ENCODE measurements at places on chromosomes 11 and 22.

DNA sequence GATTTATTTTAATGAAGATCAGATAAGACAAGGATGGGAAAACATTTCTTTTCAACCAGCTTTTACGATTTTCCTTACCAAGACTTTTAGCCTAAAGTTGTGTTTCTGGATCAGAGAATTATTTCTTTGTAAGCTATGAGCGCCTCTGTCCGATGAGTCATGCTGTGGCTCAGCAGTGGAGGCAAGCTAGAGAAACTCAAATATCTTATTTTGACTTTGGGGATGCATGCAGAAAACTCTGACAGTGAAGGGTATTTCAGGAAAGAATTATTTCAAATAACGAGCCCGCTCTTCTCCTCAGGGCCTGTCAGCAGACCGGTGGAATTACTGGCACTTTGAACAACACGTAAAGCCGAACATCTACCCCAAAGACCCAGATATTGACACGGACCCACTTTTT is 77.9 kb upstream of the OR5AK2 start:
- DNase-seq, result no peak

DNA sequence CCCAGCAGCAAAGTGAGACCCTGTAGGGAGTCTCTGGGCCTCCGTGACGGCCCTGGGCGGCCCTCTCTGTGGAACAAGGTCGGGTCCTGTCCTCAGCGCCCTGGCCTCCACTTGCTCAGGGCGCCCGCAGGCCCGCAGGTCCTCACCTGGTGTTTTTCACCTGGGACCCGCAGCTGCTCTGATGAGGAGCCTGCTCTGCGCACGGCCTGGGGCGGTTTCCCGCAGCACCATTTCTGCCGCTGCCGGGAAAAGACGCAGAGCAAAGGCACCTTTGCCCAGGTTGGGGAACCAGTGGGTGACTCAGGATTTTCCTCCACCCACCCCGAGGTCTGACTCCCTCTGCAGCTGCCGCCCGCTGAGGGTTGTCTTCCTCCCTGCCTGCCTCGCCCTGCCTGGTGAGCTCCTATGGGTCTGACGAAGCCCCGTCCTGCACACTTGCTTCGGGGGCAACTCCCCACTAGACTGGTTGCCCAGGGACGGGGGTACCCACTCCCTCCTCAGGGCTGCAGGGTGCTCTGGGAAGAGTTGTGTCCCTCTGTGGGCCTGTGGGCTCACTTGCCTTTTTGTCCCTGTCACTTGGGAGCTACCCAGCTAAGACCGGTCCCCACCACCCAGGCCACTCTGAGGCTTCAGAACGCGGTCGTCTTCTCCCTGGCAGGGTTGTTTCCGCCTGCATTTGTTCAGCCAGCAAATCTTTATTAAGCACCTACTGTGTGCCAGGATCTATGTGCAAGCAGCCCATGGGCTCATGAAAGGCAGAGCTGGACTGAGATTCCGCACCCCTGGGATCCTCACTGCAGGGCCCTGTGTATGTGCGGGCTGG is 89.5 kb downstream of the KCNQ1 start:
- no peak for DNase-seq

GRCh38 chr11:44861849-44862557 is 88.7 kb downstream of the TP53I11 start:
- peak; percentile 24 for DNase-seq

DNA sequence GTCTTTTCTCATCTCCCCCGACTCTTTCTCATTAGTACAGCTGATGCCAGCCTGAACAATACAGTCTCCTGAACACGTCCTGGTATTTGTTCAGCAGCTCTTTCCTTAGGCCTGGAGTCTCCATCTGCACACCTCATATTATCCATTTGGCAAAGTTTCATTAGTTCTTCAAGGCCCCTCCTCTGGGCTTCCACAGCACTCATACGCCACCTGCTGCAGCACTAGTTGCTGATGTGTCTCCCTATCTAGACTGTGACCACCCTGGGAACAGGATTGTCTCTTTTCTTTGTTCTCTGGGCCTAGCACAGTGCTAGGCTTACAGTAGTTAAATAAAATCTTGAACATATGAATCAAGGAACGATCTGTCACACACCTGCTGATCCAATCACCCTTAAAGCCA is 17.2 kb downstream of the DCHS1 start:
- DNase-seq, result no peak

DNA sequence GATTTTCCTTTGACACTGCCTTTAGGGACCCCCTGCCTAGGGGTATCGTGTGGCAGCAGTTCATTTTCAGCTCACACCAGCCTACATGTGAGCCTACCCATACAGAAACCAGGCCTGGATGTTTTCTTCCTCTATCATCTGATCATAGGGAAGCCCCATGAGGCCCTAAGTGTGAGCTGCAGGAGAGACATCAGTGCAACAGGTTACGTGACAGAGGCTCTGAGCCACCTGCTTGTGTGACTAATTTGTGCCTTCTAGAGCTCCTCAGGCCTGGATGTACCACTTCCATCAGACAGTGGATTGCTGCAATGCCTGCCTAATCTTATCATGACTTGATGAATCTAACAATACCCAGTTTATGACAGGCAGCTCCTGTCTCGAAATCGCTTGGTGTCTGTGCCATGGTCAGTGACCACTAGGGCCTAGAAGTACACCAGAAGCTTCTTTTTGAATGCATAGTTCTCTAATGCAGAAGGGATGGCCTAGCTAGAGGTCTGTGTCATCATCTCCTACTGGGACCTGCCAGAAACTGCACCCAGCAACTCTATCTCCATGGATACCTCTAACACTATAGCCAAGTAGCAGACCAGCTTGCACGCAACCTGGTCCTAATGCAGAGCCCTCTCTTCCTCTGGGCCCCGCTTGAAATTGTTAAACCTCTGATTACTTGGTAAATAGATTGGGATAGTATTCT is 109.7 kb upstream of the CLPB start:
- DNase-seq, result no peak

DNA sequence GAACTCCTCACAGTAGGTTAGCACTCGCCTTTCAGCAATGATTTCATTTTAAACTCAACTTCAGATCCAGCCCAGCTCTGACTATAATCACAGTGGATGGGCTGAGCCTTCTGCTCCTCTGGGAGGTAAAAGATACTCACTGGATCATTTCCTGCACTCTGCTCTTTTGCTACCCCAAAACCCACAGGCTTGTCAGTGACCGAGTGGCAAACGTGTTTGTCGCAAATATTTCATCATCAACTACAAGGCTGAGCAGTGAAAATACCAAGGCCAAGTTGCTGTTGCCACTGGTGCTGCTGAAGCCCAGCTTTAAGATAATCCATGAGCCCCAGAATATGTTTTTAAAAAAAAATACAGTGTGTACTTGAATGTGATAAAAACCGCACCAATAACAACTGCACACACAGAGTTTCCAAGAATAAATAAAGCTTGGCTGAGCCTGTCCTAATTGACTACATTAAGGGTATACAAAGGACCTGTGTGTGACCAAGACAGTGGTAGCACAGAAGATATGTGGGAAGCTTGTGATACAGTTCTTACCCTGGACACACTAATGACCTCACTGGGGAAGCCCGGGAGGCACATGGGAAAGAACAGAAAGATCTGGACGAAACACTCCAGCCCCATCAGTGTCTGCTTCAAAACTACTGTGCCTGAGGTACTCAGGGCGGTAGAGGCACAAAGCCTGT is 41.3 kb downstream of the ABTB2 start:
- no peak for DNase-seq

DNA sequence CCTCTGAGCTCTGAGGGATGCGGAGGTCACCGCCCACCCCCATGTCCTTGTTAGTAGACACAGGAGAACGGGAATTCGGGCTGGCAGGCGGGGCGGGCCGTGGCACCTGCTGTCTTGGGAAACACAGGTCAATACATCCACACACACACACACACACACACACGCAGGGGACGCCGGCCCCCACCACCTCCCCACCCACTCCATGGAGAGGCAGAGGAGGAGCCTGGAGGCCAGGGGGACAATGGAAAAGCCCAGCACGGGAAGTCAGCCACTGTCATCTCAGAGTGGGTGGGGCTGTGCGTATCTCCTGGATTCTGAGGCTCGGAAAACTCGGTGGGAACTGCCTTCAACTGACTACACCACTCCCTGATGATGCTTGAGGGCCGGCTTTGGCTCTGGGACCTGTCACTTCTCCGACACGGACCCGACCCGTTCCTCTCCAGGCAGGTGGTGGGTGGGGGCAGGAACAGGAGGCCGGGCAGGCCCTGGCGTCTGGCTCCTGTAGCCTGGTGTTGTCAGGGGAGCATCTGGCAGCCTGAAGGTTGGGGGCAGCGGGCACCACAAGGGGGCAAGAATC is 18.5 kb upstream of the TMEM184B start:
- no peak for DNase-seq

DNA sequence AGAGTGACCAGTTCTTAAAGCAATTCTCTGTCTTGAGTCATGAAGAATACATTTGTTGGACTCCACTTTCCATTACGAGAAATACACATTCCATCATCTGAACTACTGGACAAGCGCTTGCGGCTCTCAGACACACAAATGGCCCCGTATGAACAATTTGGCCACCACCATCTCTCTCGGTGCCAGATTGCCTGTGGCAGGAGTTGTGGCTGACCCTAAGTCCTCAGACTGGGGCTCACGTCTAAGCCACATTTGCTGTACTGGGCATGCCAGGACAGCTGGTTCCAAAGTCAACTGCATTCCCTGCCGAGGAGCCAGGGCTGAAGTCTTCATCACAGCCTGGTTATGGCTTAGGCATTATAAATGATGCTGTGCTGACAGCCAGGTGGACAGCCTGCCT is 227.5 kb downstream of the MIAT start:
- no peak for DNase-seq

DNA sequence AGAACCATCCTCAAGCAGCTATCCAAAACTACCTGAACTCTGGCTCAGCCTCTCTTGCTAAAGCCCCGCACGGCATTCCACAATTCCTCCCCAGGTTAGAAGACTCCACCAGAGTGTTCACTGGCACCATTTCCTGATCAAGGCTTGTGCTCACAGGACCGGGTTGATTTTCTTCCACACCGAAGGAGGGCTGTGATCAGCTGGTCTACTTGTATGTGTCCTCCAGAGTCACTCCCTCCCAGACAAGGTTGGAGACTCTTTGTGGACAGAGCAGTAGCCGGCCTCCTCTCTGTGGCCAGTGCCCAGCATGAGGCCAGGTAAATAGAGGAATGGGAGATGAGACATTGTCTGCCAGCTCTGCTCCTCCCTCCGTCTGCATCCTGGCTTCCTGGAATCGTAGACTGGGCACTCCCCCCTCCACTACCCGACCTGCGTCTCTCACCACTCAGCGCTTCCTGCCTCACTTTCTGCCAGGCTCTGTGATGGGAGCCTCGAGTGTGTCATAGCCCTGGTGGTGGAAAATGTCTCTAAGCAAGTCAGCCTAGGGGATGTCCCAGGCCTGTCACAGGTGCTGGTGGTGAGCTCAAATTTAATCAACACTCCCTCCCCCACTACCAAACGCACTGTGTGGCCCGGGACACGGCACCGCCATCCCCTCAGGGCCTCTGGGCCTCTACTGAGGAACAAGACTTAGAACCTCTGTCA is 12.5 kb upstream of the TMPRSS6 start:
- DNase-seq, result no peak

GRCh38 chr22:47690586-47690985 is 928.1 kb downstream of the TBC1D22A start:
- DNase-seq, result no peak

GRCh38 chr11:69387409-69387885 is 93.5 kb downstream of the MYEOV start:
- DNase-seq, result no peak

- no peak for DNase-seq
Observed at GRCh38 chr11:122816761-122817520, 21.4 kb upstream of the CRTAM start.

- no peak for DNase-seq
Observed at GRCh38 chr11:119248750-119249670, 42.9 kb downstream of the CBL start.

DNA sequence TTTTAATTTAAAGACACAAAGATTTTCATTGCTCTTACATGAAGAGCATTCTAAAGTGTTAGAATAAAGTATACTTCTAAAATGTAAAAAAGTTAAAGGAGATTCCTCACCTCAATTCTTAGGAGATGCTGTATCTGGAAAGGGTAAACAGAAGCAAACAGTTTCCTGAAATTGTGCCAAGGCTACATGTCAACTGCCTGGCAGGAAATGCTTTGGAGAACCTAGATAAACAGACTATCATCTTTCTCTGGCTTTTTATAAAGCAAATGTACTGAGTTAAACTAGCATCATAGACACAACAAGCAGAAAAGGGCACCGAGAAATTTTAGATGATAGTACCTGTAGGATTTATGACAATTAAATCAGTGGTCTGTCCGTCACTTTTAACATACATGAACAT is 24.7 kb upstream of the AKIP1 start:
- DNase-seq, result no peak

DNA sequence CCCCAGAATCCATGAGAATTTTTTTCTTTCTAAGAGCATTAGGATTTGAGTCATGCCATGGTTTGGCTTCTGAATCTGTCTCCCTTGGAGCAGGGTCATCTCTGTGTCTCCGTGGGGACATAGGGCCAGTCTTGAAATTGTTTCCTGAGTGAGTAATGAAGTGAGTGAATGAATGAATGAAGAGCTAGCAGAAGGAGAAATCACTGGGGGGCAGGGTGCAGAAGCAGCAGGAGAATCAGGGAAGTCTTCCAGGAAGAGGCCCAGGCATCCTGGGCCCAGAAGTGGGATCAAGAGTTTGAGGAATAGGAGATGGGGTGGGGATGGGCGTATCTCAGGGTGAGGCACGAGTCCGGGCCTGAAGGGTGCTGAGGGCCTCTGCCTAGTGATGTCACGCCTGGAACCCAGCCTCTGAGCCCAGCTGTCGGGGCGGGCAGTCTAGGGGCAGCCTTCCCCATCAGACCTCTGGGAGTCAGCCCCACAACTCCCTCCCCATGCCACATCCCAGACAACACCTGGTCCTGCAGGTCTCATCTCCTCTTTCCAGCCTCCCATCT is 12.5 kb upstream of the MGAT3 start:
- DNase-seq, result no peak

GRCh38 chr22:32920032-32920628 is 118.6 kb downstream of the TIMP3 start:
- DNase-seq, result peak; percentile 90

DNA sequence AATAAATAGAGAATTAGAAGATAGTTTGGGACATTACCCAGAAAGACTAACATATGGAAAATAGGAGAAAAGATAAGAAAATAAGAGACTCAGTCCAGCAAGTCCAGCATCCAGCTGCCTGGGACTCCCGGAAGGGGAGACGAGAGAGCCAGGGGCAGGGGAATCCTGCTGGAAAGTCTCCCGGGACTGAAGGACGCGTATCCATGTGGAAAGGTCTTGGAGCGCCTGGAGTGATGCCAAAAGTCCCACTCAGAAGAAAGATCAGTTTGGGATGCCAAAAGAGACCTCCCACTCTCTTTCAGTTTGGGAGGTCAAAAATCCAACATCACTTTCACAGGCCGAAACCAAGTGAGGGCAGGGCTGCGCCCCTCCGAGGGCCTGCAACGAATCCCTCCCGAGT is 30.7 kb downstream of the LRFN4 start:
- no peak for DNase-seq

GRCh38 chr22:48090332-48090672 is 1327.9 kb downstream of the TBC1D22A start:
- no peak for DNase-seq

GRCh38 chr11:110098645-110099044 is 5.5 kb downstream of the ZC3H12C start:
- DNase-seq, result no peak

- DNase-seq, result no peak
Observed at GRCh38 chr22:25656724-25657123, 85.3 kb upstream of the MYO18B start.

GRCh38 chr11:94025690-94026394 is 4.7 kb downstream of the HEPHL1 start:
- no peak for DNase-seq

All from tibial nerve (tissue), 4 donors.